ENCODE measurements at places on chromosomes 11 and 22. TPM values are rescaled to one million over a fixed set of nuclear protein-coding genes. Genes with fewer than 3 reads are reported as not detected.

MUC5AC gene
- not detected for total RNA-seq

DCPS gene
- 29.7 TPM for total RNA-seq

PARVG gene
- total RNA-seq, result 61.7 TPM

TECTA gene
- total RNA-seq, result 0.37 TPM

SHISAL1 gene
- not detected for total RNA-seq

PLAAT5 gene
- total RNA-seq, result 0.07 TPM

SPI1 gene
- total RNA-seq, result 0.30 TPM

OOSP4A gene
- total RNA-seq, result not detected

LDLRAD3 gene
- total RNA-seq, result 0.46 TPM

RFPL1 gene
- total RNA-seq, result not detected

APLNR gene
- not detected for total RNA-seq

LDHAL6A gene
- not detected for total RNA-seq

SLC43A1 gene
- 28.7 TPM for total RNA-seq

HPS4 gene
- 49.3 TPM for total RNA-seq

POLR3H gene
- total RNA-seq, result 24.6 TPM

SCUBE1 gene
- not detected for total RNA-seq

MUC5B gene
- total RNA-seq, result not detected

CSNK2A3 gene
- total RNA-seq, result 1.7 TPM

MUC2 gene
- not detected for total RNA-seq

SMTNL1 gene
- not detected for total RNA-seq

SLN gene
- total RNA-seq, result not detected

SPON1 gene
- 0.26 TPM for total RNA-seq

SLC22A6 gene
- total RNA-seq, result not detected

SF3B2 gene
- total RNA-seq, result 265 TPM

OR52I2 gene
- total RNA-seq, result not detected

MCAT gene
- total RNA-seq, result 13.8 TPM
